ENCODE measurements at places on chromosomes 11 and 22.

DNA sequence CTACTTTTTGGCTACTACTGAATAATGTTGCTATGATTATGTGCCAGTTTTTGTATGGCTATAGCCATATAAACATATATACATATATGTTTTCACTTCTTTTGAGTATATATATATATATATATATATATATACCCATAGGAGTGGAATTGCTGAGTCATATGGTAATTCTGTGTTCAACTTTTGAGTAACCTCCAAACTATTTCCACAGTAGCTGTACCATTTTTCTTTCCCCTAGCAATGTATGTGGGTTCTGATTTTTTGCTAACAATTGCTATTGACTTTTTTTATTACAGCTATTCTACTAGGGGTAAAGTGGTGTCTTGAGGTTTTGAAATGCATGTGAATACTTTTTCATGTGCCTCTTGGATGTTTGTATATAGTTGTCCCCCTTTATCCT lies 30.4 kb downstream of the CBL start:
- no peak for DNase-seq

DNA sequence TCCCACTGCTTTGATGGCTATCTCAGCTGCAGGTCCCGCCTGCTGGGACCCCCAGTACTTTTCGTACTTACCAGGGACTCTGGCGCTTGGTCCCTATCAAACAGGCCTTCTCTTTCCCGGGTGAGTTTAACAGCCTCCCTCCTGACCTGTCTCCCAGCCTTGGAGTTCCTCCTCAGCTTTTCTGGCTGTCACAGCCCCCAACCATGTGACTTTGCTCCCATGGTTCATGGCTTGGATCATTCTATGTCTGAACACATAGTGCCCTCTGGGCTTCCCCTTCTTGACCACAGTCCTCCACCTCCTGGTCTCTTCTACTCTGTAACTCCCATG lies 56.9 kb downstream of the PARVA start:
- DNase-seq, result no peak

GRCh38 chr11:10673501-10674062 lies 20.0 kb downstream of the IRAG1 start:
- no peak for DNase-seq

GRCh38 chr22:21450320-21450831 lies 16.8 kb upstream of the TMEM191C start:
- DNase-seq, result no peak

GRCh38 chr11:73468590-73469161 lies 92.5 kb downstream of the RELT start:
- no peak for DNase-seq

GRCh38 chr22:25105817-25106650 lies 93.6 kb upstream of the CRYBB3 start:
- no peak for DNase-seq

GRCh38 chr22:31578171-31578570 lies 81.8 kb downstream of the SFI1 start:
- DNase-seq, result no peak

DNA sequence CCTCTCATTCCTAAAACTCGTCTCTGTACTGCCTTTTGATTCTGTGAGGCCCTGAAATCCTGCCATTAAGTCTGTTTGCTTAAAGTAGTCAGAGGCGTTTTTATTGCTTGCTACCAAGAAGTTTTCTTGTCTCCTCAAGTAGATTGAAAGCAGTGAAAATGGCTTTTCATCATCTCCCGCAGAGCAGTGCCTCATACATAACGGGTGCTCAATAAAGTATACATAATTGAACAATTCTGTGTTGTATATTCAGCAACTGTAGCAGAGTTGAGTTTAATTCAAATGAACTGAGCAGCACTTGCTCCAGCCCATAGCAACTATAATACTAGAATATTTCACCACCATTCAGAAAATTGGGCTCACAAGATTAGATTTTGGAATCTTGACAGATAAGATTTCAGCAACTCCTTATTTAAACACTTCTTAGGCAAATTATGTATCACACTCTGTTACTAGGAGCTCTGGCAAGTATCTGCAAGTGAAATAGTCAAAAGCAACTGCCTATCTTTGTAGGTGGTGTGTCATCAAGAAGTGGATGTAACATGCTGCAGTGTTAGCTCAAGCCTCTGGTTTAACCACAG lies 20.0 kb downstream of the FIBIN start:
- no peak for DNase-seq

GRCh38 chr11:69880041-69880825 lies 61.0 kb upstream of the FGF3 start:
- no peak for DNase-seq

DNA sequence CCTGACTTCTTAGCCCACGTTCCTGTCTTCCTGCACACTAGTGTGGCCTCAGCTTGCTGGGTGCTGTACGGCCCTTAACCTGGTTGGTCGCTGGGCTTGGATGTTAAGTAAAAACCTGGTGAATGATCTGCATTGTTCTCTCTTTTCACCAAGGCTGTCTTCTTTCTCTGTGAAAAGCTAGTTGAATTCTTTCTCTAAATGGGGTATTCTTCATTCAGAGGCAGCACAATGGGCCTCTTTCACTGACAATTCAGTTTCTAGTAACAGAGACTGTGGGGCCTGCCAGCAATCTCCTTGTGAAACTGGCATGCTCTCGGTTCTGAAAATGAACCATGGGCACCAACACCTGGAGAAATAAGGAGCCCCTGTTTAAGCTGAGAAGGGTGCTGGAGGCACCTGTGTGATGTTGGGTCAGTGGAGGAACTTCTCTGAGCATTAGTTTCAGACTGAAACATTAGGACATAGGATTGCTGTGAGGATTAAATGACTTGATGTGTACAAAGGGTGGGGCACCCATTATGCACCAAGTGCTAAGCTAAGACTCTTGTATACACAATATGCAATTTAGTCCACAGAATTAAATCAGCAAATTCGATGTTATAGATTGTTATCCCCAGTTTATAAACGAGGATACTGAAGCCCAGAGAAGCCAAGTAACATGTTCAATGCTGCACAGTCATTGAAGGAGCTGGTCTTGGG lies 33.1 kb upstream of the ELF5 start:
- no peak for DNase-seq

DNA sequence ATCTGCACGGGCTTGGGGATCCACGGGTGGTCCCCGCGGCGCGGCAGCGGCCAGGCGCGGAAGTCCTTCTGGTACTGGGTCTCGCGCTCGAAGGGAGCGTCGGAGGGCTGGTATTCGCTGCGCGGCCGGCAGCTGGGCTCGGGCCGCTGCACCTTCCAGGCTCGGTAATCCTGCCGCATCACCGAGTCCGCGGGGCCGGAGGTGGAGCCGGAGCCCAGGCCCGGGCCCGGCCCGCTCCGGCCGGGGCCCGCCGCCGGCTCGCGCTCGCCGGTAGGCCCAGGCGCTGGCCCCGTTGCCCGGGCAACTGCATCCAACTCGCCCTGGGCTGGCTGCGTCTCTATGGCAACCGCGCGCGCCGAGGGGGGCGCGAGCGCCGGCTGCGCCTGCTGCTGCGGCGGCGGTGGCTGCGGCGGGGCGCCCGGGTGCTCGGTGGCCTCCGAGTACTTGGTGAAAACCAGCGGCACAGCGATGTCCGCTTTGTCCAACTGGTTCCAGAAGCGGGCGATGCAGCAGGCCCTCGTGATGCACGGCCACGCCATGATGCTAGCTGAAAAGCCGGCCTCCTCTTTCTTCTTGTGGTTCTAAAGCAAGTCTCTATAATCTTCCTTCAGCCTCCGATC lies 897 bp downstream of the MAP6 start:
- DNase-seq, result no peak

DNA sequence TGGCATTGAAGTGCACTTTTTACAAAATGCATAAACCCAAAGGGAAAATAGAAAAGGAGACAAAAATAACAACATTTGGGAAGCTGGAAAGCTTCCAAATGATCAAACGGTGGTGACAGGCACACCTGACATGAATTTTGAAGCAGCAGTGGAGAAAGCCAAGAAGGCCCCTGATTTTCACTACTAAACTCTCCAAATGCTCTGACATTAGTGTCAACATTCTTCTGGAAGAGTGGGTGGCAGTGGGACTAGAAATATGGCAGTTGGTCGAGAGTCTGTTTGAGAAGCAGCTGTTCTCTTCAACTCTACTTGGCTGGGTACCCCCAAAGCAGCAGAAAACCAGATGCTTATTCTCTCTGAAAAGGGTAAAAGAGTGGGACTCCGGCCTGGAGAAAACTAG lies 12.3 kb upstream of the APOA5 start:
- no peak for DNase-seq

DNA sequence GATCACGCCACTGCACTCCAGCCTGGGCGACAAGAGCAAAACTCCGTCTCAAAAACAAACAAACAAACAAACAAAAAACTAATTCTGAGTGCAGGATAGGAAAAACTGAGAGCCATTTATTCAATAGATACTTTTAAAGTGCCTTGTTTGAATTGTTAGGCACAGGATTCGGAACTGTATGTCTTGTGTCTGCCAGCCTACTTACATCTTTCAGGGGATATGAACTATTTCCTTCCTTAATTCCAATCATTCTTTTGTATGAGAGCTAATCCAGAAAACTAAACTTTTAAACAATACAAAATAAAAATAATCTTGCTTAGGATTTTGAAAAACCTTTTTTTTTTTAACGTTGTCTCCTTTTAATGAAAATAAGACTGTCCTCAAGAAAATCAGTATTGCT lies 12.6 kb downstream of the UVRAG start:
- DNase-seq, result no peak

DNA sequence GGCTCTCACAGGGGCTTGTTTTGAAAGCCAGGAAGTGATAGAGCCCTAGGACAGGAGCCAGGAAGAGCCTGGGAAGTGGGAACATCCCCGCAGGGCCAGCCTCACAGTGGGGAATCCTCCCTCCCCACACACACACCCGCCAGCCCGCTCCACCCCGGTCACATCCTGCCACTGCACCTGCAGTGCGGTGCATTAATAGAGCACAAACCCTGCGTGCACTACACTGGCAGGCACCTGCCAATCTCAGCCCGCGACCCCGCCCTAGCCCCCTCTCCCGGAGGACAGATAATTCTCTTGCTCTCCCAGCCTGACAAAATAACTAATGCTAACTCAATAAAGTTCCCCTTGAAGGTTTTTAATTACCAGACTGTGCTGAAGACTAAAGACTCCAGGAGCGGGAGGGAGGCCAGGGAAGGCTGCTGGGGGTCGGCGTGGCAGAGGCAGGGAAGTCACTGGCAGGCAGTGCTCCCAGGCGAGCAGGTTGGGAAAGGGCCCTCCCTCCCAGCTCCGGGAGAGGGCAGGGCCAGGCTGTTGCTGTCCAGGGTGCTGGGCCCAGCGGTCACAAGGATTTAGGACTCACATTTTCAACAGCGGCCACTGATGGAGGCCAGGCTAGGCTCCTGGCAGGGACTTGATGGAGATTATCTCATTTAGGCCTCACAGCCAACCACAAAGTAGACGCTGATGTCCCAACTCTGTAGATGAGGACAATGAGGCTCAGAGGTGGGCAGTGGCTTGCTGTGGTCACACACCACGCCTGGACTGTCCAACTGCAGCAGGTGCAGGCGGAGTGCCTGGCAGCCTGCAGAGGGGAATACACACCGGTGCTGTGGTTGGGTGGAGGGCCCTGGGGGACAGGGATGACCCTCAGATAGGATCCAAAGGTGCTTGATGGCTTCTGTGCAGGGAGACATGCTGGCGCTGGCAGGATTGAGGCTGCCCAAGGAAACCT lies 23.9 kb upstream of the TCF20 start:
- DNase-seq, result no peak

GRCh38 chr11:10587388-10587787 lies 18.9 kb upstream of the LYVE1 start:
- no peak for DNase-seq

DNA sequence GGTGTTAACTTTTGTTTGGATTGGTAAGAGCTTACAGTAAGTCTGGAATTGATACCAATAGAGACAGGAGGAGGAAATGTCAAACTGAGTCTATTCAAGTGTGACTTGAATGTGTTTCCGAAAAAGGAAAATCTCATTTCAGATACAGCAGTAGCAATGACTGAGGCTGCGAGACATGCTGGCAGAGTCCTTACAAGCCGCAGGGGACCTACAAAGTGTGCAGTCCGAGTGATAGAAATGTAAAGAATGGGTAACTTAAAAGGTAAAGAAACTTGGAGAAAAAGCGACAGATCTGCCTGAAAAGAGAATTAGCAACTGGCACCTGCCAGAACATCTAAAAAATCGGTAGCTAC lies 444 bp downstream of the CWF19L2 start:
- DNase-seq, result no peak

DNA sequence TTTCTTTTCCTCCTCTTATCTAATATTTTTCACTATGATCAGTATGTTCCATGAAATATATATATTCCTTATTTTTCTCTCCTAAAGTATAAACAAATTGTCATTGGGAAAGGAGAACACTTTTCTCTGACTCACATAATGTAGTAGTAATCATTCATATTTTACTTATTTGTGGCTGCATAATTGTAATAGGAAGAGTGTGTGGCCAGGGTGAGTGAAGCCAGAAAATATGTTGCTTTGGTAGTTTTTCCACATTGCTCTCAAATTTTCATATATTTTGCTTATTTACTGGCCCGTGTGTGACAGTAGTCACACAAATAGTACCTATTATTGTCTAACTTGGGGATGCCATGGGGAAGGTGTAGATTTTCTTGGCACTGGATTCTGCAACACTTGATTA lies 172.1 kb downstream of the DYNC2H1 start:
- DNase-seq, result no peak

Data from GOT3 (cell line).